ENCODE measurements at places on chromosomes 5 and 9.

DNA sequence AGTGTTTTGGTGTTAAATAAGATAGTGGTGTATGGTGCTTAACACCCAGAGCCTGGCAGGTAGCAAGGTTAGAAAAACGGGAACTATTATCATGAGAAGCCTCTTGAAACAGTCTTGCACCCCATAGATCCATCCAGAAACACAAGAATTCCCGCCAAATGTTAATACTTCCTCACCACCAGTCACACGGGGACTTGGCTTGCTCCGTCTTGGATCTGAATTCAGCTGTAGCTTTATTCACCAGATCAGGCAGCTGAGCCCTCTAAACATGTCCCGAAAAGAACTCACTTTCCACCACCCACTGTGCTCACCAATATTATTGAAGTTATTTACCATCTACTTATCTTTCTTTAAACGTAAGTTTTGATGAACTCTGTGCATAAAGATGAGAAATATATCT lies 101.6 kb upstream of the PTPN3 start:
- DNase-seq = no peak

DNA sequence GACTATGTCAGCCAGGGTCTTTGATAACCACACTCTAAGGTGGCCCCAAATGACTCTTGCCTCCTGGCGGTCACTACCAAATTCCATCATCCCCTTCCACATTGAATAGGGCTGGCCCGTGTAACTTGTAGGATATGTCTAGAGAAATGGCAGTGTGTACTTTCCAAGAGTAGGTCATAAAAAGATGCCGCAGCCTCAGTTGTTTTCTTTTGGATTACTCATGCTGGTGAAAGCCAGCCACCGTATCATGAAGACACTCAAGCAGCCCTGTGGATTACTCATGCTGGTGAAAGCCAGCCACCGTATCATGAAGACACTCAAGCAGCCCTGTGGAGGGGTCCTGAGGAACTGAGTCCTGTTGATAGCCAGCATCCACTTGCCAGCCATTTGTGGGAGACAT lies 172.0 kb upstream of the TBC1D2 start:
- no peak for DNase-seq

- DNase-seq = no peak
Measured at GRCh38 chr5:96703995-96704394, 41.8 kb downstream of the CAST start.

DNA sequence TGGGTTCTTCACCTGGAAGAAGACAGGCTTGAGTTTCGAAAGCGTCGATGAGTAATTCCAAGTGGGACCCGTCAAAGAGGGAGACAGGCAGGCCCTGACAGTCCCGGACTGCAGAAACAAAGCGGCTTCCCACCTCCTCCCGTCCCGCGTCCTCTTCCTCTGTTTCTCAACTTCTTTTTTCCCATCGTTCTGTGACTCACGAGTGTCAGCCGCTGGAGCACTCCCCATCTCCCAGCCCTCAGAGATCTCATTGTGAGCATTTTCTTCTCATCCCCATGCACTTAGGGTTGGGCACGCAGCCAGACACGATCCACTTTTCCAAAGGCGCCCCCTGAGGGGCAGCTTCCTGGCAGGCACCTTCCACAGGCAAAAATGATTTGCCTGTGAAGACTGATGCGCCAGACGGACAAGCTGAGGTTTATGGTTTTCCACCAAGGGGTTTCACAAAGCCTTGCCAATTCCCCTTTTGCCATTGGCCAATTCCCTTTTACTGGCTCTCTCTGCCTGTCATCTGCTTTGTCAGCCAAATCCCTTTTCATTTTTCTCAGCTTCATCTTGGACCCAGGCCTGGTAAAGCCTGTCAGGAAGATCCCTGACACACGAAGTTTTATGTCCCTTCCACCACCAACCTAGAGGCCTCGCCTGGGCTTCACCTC lies 86.5 kb upstream of the ANKRD55 start:
- peak; percentile 46 for DNase-seq

Measured in left ventricle myocardium inferior (tissue), 1 donor.